Hepatic stellate cell (primary cell): ENCODE measurements at places on chromosomes 3 and 15.
A peak's percentile ranks its signal among the peaks of the same experiment; 100 is the strongest.

GRCh38 chr3:100756441-100756840, 47.1 kb downstream of the TFG start:
- DNase-seq, result no peak

- DNase-seq, result no peak
Observed at GRCh38 chr3:71977525-71977924, 192.6 kb upstream of the PROK2 start.

DNA sequence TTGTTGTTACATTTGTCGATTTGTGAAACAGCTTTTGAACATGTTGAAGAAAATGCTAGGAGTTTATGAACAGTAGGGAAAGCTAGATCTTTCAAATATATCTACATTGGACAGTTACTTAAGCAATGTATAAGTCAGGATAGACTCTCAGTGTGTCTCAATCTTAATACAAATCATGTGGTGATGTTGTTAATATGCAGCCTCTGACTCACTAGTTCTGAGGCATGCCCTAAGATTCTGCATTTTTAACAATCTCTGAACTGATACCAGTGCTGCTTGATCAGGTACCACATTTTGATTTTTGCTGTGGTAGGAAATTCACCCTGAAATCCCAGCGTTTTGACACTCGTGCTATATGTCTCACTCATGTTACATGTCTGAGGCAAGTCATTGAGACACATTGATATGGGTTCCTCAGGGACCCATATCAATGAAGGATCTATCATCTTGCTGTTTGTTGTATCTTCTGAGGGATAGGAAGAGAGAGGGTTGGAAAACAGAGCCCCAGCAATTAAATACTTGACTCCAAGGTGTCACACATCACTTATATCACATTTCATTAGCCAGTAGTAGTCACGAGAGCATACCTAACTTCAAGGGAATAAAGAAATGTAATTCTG, 597.9 kb downstream of the TAFA4 start:
- DNase-seq, result no peak

DNA sequence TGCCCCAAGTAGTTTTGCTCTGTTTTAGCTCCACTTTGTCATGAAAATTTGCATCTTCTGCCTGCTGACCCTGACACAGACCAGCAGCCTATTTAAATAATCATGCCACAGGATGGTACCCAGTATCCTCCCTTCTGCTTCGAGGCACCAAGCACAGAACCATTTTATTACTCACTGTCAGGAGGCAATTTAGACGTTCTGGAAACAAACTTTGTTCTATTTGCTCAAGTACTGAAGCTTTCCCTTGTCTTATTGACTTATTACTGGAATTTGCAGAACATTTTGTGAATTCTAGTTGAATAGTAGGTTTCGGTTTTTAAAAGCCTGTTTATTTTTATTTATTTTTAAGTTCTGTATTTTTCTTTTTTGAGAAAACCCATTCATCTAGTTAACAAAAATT, 279.6 kb upstream of the GADL1 start:
- DNase-seq, result no peak

- no peak for DNase-seq
Observed at GRCh38 chr3:77795013-77795412, 755.1 kb downstream of the ROBO2 start.

- DNase-seq, result no peak
Observed at GRCh38 chr15:93467337-93467736, 378.3 kb upstream of the RGMA start.

DNA sequence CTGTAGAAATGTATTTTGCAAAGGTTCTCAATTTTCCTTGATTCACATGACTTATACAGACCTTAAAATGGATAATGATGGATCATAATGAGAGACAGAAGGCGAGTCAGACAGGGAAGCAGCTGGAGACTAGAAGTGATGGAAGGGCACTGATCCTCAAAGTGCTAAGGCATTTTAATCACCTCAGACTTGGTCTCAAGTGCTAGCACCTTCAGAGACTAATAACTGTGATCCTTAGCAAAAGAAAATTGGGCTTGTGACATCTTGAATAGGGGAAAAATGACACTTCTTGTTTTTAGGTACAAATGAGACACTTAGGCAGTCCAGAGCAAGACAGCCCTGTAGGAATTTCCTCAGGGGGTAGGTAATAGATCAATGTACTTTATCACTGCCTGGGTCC, 1011.7 kb downstream of the SQOR start:
- DNase-seq, result no peak

GRCh38 chr3:43330981-43331380, 44.6 kb downstream of the SNRK start:
- no peak for DNase-seq

- DNase-seq, result no peak
Observed at GRCh38 chr15:41948490-41948889, 23.9 kb downstream of the EHD4 start.

DNA sequence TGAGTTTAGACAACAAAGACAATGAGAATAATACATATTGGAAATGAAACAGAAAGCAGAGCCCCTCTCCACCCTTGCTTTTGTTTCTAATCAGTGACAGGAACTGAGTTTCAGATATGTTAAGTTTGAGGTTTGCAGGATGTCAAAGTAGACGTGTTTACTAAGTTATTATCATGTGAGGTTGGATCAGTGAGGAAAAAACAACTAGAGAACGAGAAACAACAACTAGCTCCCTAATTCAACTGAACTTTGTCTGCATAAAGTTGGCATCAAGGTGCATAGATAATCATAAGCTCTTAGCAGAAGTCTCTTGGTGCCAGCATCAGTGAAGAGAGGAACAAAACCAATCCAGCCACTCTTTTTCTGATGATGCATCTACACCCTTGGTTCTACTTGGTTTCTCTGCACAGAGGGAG, 491.1 kb upstream of the NR2F2 start:
- no peak for DNase-seq

DNA sequence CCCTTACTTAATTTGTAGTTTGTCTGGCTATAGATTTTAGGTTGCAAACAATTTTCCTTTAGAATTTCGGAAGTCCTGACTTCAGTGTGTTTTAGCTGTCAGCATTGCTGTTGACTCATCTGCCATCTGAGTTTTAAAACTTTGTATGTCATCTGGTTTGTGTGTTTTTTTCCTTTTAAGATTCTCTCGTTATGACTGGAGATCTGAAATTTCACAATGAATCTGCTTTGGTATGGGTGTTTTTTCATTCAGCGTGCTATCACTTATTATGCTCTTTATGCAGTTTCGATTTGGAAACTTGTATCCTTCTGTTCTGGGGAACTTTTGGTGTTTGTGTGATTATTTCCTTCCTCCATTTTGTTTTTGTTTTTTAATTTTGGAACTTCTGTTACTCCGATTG, 53.7 kb upstream of the ZNF280D start:
- DNase-seq, result no peak

DNA sequence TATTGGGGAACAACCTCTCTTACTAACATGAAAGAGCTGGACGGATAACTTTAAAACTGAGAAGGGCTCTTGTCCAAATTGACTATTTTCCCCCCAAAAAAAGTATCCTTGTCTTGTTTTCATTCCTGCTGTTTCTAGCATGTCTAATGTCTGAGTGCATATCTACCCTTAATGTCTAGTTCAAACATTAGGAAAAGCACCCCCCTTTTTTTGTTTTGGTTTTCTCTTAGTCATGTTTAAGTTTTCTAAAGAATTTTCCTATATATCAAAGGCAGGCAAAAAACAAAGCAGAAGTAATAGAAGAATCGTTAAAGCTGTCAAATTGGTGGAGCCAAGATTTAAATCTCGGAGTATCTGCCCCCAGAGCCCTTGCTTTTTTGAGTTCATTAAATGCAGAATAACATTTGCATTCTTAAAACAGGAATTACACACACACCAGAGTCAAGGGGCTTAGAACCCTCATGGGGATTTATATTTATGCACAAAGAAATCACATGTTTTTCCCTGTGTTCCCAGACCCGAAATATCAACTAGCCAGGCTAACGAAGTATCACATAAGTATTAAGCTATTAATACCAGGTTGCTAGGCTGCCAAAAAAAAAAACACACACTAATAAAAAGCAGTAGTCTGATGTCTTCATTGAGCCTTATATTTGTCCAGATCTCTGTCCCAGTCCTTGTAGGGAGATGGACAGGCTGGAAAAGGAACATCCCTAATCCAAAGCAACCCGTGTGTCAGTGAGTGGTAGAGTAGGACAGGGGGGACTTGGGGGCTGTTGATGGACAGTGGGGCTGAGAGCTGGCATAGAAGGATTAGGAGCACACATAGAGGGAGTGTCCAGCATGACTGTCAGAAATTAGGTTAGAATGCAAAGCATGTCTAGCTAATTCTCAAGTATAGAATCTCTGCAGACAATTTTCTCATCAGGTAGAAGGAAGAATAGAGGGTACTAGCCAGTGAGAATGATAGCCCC, 103.6 kb upstream of the BFSP2 start:
- DNase-seq, result peak; percentile 21

- DNase-seq, result peak; percentile 80
Observed at GRCh38 chr3:143302638-143303171, 183.1 kb downstream of the CHST2 start.

DNA sequence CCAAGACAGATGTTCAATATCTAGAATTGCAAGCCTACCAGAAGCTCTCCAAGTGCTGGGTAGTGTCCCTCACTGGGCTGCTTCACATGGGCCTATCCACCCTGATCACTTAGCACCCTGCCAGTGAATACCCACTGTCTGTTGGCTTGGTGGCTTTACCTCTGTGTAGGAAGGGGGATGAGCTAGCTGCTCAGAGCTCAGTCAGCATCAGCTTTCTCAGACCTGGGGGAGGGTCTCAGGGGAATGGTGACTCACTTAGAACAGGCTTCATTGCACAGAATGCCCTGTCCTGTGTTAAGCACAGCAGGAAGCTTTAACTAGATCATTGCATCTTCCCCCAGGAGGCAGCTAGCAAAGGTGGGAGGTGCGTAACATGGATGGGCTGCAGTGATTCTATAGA, 209.8 kb downstream of the PDCD6IP start:
- DNase-seq, result no peak

DNA sequence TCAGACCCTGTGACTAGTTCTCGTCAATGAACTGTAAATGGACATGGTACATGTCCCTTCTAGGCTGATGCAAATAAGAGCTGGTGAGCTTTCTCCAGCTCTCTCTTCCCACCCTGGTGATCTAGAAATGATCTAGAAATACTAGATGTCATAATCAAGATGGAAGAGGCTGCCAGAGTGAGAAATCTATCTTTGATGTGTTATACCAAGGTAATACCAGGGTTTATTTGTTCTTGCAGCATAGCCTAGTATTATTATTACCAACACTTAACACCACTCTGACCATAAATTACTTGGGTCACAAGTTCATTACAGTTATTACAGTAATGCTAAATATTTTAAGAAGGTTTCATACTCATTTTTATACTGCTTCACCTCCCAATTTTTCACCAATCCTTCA, 138.4 kb upstream of the LMCD1 start:
- no peak for DNase-seq

DNA sequence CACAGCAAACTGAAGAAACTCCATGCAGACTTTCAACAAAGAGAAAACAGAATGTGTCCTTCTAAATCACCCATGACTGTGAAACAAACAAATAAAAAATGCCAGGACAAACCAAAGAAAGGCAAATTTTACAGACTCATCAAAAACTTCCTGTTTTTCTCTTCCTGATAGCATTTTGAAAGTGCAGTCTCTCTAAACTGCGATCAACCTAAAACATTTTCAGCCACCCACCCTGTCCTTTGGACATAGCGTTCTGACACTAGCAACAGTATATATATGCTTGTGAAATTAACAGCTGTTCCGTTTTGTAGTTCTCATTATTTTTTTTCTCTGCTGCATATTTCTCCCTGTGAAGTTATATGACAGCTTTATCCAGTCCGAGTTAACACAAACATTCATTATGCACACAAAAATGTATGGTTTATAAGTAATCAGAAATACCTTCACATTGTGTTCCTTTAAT, 151.7 kb downstream of the FBN1 start:
- DNase-seq, result no peak

GRCh38 chr15:101844916-101845315, 32.9 kb downstream of the OR4F15 start:
- DNase-seq, result no peak

GRCh38 chr15:58165661-58166060, 27.5 kb downstream of the AQP9 start:
- no peak for DNase-seq

DNA sequence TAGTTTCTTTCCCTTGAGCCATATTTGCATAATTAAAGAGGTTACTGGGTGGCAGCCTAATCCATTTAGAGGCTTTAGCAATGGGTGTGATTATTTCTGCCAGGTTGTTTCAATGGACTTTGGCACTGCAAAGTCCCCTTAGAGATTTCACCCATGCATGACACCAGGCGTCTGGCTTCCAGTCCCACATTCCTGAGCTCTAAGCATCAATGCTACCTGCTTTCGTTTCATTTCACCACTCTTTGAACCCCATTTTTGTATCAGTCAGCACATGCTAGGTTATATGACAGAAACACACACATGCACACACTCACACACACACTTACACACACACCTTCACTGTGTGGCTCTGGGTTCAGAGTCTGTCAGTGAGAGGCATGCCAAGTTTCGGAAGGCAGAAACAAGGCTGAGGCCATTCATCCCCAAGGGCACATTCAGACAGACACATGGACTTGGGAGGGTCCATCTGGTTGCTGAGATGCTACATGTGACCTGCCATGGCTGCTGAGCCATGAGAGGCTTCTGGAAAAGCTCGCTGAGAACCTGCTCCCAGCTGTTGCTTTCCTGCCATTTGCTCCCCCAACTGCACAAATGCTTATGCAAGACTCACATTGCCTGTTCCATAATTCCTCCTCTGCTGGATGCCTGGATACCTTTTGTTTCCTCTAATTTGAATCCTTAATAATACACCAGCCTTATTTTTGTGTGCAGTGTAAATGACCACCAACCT, 354.1 kb downstream of the GABRG3 start:
- DNase-seq, result no peak

GRCh38 chr15:68658151-68658550, 79.4 kb downstream of the CORO2B start:
- DNase-seq, result no peak

DNA sequence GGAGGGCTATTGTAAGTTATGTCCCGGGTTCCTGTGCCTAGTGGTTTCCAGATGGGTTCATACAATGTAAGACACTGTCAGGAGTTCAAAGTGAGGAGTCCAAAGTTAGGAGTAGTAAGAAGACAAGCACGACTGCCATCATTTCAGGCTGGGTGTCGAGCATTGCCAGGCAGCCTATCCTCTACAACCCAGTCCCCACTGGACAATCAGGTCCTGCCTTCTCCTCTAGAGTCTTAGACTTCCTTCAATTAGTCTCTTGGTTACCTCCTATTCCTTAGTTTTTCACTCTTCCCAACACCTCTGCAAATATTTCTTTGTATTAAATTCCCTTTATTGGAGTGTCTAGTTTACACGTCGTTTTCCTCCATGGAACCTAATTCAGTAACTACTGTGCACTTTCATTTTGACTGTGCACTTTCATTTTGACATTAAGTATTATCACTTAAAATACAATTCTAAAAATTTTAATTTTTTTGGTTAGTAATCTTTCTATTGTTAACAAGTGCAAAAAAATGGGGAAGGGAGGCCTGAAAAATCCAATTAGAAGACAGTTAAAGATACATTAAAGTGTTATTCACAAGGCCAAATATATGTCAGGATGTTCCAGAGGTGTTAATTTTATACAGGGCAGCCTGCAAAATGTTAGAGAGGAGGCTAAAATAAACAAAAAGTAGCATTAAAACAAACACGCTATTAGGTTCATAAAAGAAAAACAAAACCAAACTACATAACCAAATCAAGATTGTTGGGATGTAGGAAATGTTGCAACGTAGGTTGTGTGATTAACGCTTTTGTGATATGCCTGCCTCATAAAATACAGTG, 155.3 kb downstream of the TBL1XR1 start:
- DNase-seq, result no peak

- no peak for DNase-seq
Observed at GRCh38 chr3:72894976-72895552, 7.2 kb downstream of the GXYLT2 start.

GRCh38 chr3:95148107-95148506, 1085.2 kb downstream of the NSUN3 start:
- DNase-seq, result no peak
